Activated CD4-positive, alpha-beta memory T cell treated with anti-CD3 and anti-CD28 coated beads, Interleukin-2, amount 10 ng/mL, durations not matched to agents 7 days and 5 days (primary cell): ENCODE measurements at places on chromosomes 7 and 10. TPM values are rescaled to one million over a fixed set of nuclear protein-coding genes. Genes with fewer than 3 reads are reported as not detected.
A peak's percentile ranks its signal among the peaks of the same experiment; 100 is the strongest.

- DNase-seq = no peak
Observed at GRCh38 chr7:29798422-29798821, 7.9 kb upstream of the WIPF3 start.

- peak; percentile 50 for DNase-seq
Observed at GRCh38 chr10:110226926-110227641, 19.7 kb downstream of the MXI1 start.

DNA sequence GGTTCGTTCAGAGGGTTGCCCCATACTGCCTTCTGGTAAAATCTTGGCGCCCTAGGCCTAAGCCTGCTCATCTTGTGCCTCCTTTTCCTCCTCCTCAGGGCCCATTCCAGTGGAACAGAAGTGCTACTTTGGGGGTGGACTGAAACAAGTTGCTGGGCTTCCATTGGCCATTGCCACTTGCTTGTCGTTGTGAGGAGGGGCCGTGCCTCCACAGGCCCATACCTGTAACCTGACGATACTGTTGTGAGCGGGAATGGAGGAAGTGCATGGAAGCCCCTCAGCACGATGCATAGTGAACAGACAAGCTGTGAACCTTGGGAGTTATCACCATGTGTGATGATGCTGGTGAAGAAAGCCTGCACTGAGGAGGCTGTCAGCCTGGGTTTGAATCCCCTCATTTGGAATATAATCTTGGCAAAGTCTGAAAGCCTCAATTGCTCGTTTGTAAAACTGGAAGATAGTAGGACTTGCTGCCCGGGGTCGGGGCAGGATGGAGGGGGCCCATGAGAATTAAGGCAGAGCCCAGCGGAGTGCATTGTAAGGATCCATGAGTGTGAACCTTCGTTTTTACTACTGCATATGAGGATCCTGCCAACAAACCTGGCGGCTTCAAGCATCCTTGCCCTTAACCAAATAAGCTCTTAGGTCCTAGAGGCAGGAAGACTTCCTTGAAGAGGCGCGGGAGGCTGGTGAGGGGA lies 671 bp upstream of the PAPSS2 start:
- no peak for DNase-seq

DNA sequence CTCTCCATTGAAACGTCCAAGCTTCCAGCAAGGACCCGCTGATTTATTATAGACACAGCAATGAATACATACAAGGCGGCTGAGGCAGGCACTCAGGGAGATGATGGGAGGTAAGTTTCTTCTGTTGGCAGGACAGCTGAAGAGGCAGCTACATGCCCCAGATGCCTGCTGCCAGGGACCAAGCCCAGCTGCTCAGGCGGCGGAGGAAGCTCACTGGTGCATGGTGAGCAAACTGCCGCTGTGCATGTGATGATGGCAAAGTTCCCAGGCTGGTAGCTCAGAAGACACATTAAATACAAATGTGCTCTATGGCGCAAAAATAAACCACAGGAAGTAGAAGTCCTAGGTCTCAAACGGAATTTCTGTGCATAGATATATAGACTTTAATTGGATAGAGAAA lies 2.3 kb downstream of the DNTT start:
- DNase-seq = no peak

DNA sequence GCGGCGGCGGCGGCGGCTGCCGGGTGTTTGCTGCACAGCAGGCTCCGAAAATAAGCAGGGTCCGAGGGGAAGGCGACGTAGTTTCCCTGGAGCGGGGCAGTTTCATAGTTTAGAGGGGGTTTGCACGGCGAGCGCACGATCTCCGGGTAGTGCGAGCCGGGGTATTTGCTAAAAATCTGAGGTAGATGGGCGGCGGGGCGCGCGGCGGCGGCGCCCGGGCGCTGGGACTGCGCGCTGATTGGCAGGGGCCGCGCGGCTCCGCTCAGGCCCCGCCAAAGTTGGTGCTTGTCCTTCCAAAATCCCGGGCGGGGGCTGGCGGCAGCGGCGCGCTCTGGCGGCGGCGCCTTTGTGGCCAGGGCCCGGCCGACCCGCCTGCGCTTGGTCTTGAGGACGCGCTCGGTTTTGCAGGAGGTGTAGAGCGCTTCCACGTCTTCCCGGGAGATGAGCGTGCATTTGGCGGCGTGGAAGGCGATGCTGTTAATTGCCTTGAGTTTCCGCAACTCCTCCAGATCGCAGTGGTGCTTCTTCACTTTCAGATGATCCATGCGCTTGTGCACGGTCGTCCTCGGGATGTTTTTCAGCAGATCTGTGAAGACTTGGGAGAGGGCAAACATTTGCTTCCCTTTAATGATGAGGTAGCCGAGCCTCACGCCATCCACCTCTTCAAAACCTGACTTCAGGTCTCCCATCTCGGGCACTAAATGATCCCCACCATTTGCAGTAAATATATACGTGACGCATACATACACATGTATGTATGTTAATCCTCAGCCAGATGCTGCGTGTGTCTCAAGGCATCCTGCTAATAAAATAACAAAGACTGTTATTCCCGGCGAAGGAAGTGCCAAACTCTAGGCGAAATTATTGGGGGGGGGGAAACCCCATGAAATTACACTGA lies 8.1 kb downstream of the SKIDA1 start:
- peak; percentile 36 for DNase-seq

- no peak for DNase-seq
Observed at GRCh38 chr7:116218051-116218645, 7.8 kb downstream of the TES start.

DNA sequence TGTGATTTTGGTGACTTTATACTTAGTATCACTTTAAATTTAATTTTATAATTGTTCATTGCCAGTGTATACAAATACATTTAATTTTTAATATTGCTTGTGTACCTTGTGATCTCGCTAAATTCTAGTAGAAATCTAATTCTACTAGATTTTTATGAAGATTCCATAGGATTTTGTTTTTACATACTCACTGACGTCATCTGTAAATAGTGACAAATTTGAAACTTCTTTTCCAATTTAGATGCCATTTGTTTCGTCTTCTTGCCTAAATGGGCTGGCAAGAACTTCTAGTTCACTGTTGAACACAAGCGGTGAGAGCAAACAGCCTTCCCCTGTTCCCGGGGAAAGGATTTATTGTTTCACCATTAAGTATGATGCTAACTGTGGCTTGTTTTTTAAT lies 17.3 kb upstream of the PNLIPRP3 start:
- DNase-seq = no peak

- DNase-seq = no peak
Observed at GRCh38 chr7:105924945-105925344, 38.1 kb upstream of the CDHR3 start.

DNA sequence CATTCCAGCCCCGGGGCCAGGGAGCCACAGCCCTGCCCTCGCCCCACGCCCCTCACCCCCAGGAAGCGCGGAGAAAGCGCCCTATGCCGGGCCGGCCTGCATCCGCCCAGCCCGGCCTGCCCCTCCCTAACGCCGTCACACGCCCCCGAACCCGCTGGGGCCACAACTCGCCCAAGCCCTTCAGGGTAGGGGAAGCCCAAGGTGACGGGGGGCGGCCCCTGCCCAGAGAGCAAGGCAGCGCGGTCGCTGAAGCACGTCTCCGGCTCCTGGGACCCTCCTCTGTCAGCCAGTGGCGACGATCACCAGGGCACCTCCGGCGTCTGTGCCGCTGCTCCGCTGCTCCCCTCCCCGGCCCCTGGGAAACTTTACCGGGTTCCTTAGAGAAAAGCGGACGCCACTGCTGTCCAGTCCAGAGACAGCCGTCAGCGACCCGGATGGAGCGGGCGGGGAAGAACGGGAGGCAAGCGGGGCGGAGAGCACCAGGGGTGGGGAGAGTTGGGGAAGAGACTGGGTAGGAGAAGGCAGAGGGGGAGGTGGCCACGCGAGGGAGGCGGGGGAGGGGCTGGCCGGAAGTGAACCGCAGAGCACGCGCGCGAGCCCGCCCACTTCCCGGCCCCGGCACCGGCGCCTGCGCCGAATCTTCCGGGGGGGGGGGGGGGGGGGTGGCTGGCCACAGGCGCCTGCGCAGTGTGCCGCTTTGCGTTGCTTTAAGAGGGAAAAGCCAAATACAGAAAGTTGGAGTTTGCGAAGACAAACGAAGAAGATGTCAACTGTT lies at the start of gene HERC4:
Gene HERC4 (minus strand): TSS at position 509 of the 775 bp plus-strand sequence. CDS start 2,175 bp downstream, outside the sequence.
- DNase-seq = peak; percentile 92

DNA sequence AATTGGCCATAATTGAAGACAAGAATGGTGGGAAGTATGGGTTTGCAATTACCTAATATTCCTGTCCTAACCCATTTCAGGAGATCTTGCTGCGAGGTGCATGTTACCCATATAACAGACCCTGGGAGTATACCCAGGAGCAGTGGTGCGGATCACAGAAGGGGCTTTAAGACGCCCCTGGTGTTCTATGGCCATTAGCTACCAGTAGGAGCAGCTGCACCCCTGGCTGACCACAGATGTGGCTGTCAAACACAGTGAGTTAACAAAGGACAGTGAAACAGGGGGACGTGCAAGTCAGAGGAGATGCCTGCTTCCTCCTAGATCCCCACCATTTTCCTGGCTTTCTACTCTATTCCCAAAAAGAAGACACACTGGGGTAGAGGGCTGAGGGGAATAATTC lies 25.2 kb downstream of the AOC1 start:
- no peak for DNase-seq

DNA sequence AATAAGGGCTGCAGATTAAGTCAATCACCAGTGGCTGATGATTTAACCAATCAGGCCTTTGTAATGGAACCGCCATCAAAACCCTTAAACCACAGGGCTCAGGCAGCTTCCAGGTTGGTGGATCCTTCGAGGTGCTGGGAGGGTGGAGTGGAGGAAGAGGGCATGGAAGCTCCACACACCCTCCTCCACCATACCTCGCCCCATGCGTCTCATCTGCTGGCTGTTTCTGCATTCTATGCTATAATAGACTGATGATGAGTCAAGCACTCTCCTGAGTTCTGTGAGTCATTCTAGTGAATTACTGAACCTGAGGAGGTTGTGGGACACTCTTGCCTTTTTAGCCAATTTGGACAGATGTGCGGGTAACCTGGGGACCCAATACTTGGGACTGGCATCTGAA lies 43.9 kb downstream of the CHST15 start:
- no peak for DNase-seq

- no peak for DNase-seq
Observed at GRCh38 chr7:150323682-150324372, 482 bp upstream of the ACTR3C start.

DNA sequence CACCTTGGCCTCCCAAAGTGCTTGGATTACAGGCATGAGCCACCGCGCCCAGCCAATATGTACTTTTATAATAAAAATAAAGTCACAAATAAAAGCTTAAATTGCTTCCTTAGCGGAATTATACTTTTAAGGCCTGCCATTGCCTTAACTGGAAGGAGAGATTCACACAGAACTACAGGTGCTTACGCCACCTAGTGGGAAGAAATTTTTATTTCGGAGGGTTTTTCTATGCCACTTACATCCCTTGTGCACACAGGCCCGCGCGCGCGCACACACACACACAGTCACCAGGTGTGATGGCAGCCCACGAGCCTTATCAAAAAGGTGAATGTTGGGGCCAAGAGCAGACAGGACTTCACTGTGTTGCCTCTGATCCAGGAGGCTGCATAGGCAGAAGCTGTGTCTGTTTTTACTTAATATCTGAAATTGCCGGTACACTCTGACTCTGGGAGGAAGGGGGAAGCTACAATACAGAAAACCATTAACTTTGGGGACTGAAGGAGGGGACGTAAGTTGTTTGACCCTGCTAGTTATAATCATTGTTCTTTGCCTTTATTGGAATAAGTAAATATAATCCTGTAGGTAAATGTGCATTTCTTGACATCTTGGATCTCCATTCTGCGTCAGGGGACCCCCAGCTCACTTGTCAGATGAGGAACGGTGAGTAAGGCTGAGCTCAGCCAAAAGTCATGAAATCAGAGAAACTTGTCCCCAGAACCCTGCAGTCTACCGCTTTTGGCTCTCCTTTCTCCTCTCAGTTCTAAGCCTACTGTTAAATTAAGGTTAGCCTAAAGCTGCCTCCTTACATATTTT lies 87.1 kb downstream of the SLC16A9 start:
- DNase-seq = no peak

- no peak for DNase-seq
Observed at GRCh38 chr7:38541440-38541839, 89.7 kb downstream of the AMPH start.

Gene ICA1
- total RNA-seq = 2.2 TPM

Gene MOGAT3
- total RNA-seq = not detected

Gene PNLIPRP2
- not detected for total RNA-seq
